ENCODE measurements at places on chromosomes 4 and X.

DNA sequence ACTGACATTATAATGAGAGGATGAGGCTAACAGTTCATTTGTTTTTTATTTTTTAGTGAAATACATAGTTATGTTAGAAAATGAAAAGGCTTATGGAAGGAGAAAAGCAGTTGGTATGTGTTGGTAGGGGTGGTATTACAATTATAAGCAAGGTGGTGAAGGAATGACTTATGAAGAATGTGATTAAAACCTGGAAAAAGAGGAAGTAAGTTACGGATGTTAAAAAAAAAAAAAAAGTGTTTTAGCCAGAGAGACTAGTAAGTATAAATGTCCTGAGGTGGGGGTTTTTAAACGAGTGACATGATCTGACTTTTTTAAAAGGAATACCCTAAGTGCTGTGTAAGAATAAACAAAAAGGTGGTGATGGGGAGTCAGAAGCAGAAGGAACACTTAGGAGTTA is 206.8 kb downstream of the IL15 start:
- no peak for DNase-seq

DNA sequence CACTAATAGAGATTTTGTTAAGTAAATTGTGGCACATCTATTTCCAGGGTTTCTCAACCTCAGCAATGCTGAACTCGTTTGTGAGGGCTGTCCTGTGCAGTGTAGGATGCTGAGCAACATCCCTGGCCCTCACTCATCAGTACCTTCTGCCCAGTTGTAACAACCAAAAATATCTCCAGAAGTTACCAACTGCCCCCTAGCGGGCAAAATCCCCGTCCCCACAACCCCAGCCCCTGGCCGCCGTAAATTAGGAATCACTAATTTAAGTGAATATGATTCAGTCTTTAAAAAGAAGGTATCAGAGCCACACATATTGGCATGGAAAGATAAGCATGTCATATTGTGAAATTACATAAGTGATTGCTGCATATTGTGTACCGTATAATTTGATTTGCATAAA is 123.4 kb downstream of the ASB9 start:
- DNase-seq, result peak; percentile 8

DNA sequence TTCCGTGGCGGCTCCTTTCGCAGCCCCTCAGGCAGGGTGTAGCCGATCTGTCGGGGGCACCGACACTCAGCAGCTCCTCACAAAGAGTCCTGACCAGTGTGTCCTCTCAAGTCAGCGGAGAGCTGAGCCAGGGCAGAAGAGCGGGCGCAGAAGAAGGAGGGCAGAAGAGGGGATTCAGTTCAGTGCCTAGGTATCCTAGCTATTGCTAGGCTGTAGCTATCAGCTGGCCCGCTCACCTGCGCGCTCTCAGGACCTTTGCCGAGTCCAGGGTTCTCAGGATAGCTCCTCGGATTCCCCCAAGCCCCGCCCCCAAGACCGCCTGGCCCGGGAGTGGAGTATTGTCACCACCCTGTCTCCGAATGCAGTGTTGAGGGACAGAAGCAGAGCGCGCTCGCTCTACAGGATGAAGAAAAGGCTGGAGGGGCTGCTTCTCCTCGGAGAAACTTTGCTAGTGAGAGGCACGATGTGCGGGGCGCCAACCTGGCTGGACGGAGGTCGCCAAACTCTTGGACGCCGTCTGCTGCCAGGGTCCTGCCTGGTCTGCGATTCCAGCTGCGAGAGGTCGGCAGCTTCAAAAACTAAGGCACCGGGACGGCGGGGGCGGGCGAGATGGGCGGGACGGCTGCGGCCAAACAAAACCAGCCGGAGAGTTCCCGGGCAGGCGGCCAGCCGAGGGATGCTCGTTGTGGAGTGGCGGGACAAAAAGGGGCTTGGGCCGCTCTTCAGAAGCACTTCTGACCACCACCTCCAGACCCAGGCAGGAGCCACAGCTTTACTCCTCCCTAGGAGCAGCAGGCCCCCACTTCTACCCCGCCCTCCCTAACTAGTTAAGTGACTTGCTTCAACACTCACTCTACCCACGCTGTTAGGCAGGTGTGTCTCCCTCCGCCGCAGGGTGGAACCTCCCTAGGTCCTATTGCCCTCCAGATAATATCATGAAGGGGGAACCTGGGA is at the start of gene XKRX:
TSS of gene XKRX (minus strand) at position 258 of the 954 bp plus-strand sequence. CDS start 613 bp downstream, outside the sequence.
- DNase-seq, result peak; percentile 0

DNA sequence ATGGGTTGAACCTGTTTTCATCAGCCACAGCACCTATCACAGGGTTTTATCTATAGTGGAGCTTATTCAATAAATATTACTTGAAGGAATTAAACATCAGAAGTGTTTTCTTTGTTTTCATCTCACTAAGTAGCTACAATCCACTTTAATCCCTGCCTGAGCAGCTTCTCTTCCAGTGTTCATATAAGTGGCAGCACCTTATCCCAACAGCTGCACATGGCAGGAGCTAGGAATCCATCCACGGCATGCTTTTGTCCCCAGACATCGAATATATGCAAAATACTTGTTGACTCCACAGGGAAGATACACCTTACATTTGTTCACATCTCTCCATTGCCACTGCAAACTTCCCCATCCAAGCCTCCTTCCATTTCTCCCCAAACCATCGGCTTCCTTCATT is 549.8 kb upstream of the FAM241A start:
- DNase-seq, result no peak

GRCh38 chr4:99008051-99008450 is 12.5 kb downstream of the METAP1 start:
- DNase-seq, result no peak

DNA sequence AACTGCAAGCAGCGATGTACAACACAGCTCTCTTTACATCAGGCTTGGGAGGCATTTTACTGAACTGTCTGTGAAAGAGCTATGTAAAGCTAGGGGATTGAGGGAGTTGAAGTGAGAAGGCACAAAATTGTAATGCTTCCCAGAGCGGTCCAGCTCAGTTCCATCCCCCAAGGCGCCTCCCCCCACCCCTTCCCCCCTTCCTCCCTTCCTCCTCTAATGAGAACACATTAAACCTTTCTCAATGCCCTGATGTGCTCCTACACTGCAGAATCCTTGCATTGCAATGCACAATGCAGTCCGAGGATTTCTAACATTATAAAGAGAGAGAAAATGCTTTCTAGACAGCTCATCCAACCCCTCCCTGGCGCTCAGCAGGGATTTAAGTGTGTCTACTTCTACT is 73.9 kb downstream of the CXXC4 start:
- peak; percentile 32 for DNase-seq

GRCh38 chrX:71650333-71650969 is 16.9 kb upstream of the LOC101059915 start:
- DNase-seq, result no peak

DNA sequence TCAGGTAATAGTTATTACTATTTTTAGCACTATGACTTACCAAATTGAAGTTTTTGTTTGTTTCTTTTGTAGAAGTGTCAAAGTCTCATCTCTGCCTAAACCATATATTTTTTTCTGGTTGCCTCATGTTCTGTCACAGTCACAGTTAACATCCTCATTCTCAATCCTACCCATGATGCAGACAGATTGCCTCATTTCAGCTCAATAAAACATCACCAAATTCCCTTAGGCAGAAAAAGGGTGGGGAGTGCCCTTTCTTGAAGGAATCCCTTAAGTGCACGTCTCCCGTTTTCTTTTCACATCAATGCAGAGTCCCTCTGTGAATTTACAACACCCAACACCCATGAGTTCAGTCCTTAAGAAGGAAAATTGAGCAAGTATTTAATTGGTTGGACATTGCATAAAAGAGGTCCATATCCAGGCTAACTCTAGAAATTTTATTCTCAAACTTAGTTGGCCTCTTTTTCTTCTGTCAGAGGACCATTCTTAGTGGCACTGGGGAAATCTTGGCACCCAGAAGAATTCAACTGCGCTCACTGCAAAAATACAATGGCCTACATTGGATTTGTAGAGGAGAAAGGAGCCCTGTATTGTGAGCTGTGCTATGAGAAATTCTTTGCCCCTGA is 103.7 kb upstream of the BMPR1B start:
- no peak for DNase-seq

DNA sequence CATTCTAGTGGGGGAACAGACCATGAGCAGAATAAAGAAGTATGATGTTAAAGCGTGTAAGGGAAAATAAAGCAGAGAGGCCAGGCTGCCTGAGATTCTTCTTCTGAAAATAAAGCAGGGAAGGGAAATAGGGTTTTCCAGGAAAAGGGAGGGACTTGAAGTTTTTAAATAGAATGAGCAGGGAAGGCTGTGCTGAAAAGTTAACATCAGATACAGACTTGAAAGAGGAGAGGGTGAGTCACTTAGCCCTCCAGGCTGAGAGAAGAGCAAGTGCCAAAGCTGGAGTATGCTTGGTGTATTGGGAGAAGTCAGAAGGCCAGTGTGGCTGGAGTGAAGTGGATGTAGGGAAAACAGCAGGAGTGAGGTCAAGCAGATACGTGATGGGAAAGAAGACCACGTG is 10.0 kb upstream of the PLK4 start:
- peak; percentile 63 for DNase-seq

DNA sequence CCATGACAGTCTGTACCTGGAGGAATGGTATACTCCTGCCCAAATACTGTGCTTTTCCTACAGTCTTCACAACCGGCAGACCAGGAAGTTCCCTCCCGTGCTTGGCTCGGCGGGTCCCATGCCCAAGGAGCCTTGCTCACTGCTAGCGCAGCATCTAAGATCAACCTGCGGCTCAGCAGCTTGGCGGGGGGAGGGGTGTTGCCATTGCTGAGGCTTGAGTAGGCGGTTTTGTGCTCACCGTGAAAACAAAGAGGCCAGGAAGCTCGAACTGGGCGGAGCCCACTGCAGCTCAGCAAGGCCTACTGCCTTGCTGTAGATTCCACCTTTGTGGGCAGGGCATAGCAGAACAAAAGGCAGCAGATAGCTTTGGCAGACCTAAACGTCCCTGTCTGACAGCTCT is 152.7 kb downstream of the TEX11 start:
- DNase-seq, result no peak

DNA sequence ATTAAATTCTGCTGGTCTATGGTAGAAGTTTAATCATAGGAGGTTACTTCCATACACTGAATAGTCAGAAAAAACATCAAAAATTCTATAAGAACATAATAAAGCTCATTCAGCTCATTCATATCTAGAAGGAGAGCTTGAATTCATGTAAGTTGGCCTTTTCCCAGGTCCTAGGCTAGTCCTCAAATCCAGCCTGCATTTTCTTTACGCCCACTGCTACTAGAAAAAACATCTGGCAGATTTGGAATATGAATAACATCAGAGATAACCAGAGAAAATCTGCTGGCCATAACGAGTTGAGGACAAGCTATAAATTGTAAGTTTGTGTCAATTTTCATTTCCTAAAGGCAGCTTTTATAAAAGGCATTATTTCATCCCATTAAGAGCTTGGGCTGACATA is 95.5 kb downstream of the MXRA5 start:
- DNase-seq, result no peak

- peak; percentile 54 for DNase-seq
These were observed 3.7 kb upstream of the CXCL6 start for GRCh38 chr4:73832651-73833237.

DNA sequence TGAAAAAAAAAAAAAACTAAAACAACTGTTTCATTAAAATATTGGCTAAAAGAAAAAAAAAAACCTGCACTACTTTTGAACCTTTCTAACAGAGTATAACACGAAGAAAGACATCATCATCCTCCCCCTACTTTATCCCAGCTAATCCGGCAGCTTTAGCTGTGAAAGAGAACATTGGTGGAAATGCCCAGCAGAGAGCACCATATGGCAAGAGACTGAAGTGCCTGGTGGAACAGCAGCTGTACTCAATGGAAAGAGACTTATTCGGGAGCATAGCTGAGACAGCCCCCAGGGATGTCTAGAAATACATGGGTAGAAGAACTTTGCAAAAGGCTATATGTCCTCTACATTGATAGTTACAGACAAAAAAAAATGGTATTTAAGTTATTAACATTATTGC is 30.3 kb downstream of the STPG2 start:
- peak; percentile 23 for DNase-seq

DNA sequence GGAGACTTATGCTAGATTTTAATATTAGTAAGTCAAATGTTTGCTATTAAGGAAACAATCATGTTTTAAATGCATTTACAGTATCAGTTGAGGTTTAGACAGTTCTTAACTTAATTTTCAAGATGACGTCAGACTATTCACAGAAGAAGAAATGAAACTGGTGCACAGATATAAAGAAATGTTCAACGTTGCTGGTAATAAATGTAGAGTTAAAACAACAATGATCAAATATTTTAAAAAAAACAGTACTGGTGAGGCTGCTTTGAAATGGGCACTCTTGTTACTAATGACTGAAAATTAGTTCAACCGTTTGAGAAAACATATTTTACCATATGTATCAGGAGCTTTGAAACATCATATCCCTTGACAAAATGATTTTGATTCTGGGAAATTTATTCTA is 44.2 kb downstream of the ABHD18 start:
- DNase-seq, result no peak

DNA sequence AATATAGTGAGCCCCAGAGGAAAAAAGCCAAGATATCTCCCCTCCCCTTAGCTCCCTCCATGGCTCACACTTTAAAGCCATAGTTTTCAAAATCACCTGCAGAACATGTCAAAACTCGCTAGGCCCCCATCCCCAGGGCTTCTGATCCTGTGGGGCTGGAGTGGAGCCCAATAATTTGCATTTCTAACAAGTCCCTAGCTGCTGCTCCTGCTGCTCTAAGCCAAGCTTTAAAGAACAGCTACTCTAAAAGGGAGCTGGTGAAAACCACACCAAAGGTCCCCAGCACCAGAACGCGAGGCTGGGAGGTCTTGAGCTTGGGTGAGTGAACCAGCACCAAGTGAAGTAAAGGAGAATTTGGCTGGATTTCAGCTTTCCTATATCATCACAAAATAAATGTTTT is 237.1 kb downstream of the ZNF674 start:
- no peak for DNase-seq

DNA sequence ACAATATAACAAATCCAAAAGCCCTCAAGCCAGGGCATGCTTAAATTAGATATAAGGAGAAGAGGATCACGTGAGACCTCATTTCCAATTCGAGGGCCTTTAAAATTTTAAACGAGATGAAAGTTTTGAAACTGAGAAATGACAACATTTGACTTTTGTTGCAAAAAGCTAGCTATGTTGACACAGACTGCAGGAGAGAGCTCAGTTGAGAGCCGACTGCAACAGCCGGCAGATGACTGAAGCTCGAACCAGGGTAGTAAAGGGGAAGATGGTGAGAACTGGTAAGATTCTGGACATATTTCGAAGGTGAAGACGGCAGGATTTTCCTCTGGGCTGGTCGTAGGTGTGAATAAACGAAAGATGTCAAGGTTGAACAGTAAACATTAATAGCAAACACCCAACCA is 773 bp downstream of the PRMT9 start:
- peak; percentile 7 for DNase-seq

GRCh38 chr4:72529148-72529822 is 39.7 kb downstream of the ADAMTS3 start:
- no peak for DNase-seq

- no peak for DNase-seq
These were observed 255.3 kb upstream of the PCDH10 start for GRCh38 chr4:132893787-132894186.

- no peak for DNase-seq
These were observed 105.8 kb upstream of the PDHA1 start for GRCh38 chrX:19237901-19238300.

DNA sequence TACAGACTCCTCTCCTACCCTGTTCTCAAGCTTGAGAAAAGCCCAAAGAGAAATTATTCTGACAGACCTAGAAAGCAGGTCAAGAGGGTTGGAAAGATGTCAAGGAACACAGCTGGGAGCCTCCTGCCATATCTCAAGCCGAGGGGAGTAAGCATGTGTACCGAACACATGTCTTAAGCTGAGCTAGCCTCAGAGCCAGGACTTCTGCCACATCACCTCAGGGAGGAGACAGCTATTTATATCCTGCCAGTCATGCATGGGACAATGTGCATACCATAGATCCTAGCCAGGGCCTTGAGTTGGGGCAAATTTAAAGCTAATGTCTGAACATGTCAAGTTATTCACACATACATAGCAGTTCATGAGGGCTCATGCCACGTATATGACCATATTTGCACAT is 11.8 kb downstream of the TMEM31 start:
- peak; percentile 77 for DNase-seq
